ENCODE measurements at places on chromosomes 13 and 19. TPM values are rescaled to one million over a fixed set of nuclear protein-coding genes. Genes with fewer than 3 reads are reported as not detected.
A peak's percentile ranks its signal among the peaks of the same experiment; 100 is the strongest.

- H3K36me3 ChIP-seq = peaks cover 4% of the 10 kb centered on the region
- H3K27me3 ChIP-seq = peaks cover 20% of the 10 kb centered on the region
- H3K4me1 ChIP-seq = peaks cover 7% of the 10 kb centered on the region
- no peak overlapping the region for H3K27ac ChIP-seq
Measured at GRCh38 chr19:50416034-50416977, 2.4 kb upstream of the SPIB start.

DNA sequence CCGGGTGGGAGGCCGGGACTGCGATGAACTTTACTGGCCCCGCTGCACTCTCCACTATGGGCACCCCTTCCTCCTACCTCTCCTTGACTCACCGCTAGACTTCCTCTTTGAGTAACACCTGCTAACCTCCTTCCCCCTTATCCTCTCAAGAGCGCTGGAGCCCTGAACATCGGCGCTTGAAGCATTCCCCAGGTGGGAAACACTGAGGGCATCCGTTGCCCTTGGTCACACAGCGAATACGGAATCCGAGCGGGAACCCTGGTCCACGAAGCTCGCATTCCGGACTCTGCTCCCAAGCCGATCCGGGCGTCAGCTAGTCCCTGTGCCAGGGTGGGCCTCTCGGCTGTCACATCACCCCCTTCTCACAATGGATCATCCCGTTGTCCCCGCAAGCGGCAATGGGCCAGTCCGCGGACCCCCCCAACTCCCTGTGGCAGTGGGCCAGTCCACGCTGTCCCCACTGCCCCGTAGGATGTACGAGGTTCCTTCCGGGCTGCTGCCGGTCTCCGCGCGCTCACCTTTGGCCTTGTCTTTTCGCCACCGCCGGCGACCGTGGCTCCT lies 4.2 kb downstream of the LIPE start:
- no peak for DNase-seq
- peaks cover 28% of the 10 kb centered on the region for H3K4me1 ChIP-seq
- H3K36me3 ChIP-seq = peaks cover 6% of the 10 kb centered on the region
- H3K4me3 ChIP-seq = peak overlapping the region; percentile 97
- H3K27ac ChIP-seq = peak overlapping the region; percentile 77

DNA sequence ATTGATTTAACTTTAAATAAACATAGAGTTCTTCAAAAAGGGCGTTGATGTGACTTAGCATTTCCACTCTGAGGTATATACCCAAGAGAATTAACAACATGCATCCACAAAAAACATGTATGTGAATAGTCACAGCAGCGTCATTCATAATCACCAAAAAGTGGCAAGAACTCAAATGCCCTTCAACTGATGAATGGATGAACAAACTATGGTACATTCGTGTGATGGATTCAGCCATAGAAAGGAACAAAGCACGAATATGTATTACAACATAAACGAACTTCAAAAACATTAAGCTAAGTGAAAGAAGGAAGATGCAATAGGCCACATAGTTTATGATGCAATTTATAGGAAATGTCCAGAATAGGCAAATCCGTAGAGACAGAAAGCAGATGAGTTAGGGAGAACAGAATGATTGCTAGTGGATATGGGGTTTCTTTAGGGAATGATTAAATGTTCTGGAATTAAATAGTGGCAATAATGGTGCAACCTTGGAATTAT lies 72.3 kb upstream of the UQCRFS1 start:
- DNase-seq = no peak
- no peak overlapping the region for H3K27ac ChIP-seq
- H3K4me3 ChIP-seq = no peak overlapping the region
- H3K4me1 ChIP-seq = no peaks in the 10 kb centered on the region

- H3K36me3 ChIP-seq = no peaks in the 10 kb centered on the region
- H3K27me3 ChIP-seq = peaks cover 13% of the 10 kb centered on the region
- no peak for DNase-seq
- no peaks in the 10 kb centered on the region for H3K4me1 ChIP-seq
- H3K27ac ChIP-seq = no peak overlapping the region
Measured at GRCh38 chr13:21608961-21609360, 5.0 kb upstream of the MICU2 start.

- DNase-seq = no peak
- H3K27me3 ChIP-seq = peaks cover 3% of the 10 kb centered on the region
- H3K4me1 ChIP-seq = peaks cover 13% of the 10 kb centered on the region
- H3K4me3 ChIP-seq = no peak overlapping the region
Measured at GRCh38 chr19:33054623-33055022, 10.1 kb downstream of the RHPN2 start.

DNA sequence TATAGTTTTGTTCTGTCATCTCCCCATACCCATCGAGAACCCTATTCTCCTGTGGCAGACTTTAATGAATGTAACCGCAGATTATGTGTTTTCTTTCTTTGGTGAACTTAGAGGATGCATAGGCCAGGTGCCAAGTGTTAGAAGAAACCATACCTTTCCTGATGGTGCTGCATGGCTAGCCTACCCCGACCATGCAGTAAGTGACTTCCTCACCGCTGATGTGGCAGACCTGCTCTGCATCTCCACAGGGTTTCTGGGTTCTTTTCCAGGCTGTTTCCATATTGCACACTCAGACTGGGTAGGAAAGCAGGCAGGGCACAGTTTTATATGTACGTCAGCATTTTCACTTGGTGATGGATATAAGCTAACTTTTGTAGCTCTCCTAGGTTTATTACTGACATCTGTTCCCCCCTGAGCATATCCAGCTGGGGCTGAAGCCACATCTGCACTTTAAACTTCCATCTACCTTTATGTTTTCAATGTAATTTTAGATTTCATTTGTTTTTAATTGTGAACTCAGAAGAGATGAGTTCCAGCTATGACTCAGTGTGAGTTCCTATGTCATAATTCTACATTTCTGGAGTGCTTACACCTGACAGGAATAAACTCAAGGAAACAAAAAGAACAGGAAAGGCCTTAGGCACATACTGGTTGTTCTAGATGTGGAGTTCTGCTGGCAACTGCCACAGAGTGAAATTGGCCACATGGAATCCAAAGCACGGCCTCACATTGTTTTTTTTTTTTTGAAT lies 42.3 kb downstream of the LRCH1 start:
- H3K27ac ChIP-seq = peak overlapping the region; percentile 22
- DNase-seq = no peak
- H3K4me1 ChIP-seq = peaks cover 50% of the 10 kb centered on the region
- H3K36me3 ChIP-seq = peaks cover 7% of the 10 kb centered on the region
- H3K4me3 ChIP-seq = peak overlapping the region; percentile 42

- no peak for DNase-seq
- H3K36me3 ChIP-seq = no peaks in the 10 kb centered on the region
- no peak overlapping the region for H3K4me3 ChIP-seq
- no peak overlapping the region for H3K27ac ChIP-seq
Measured at GRCh38 chr19:52101866-52102562, 6.4 kb upstream of the ZNF841 start.

GRCh38 chr13:46687810-46688209 lies 109.2 kb downstream of the ESD start:
- peaks cover 45% of the 10 kb centered on the region for H3K4me1 ChIP-seq
- H3K27me3 ChIP-seq = no peaks in the 10 kb centered on the region
- H3K36me3 ChIP-seq = peaks cover 6% of the 10 kb centered on the region
- no peak overlapping the region for H3K27ac ChIP-seq
- no peak overlapping the region for H3K4me3 ChIP-seq

DNA sequence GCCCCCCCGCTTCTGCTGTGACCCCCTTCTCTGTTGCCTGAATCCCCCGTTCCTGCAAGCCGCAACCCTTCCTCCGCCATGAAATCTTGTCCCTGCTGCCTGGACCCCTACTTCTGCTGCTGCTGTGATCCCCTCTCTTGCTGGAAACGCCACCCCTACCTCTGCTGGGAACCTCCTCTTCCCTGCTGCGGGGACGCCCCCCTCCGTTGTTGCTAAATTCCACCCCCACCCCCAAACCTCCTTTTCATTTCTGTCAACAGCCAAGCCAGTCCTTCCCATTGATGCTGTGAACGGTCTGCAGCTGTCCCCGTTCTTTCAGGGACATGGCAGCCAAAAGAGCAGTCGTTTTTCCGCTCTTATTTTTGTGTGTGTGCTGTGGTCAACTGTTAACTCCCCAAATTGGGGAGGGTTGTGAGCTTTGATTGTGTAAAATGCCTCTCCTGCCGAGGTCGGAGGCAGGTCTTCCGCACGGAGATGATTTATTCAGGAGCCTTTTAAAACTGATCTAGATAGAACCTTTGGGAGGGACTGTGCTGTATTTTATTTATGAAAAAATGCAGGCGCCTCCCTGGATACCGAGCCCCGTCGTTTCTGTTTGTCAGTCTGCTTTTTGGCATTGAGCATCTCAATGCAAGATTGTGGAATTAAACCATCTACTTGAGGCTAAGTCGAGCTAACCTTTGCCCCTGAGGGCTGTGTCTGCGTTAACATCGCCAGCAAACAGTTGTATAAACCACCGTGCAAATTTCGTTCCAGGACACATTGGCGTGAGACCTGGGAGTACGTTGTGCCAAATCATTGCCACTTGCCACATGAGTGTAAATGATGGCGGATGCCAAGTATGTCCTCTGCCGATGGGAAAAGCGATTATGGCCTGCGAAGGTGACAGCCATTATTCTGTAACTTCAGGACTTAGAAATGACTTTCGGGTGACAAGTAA lies 27.9 kb upstream of the NDUFS7 start:
- peak overlapping the region; percentile 94 for H3K4me3 ChIP-seq
- H3K36me3 ChIP-seq = peaks cover 4% of the 10 kb centered on the region
- no peak for DNase-seq

GRCh38 chr19:41802770-41803169 lies 6.4 kb downstream of the CEACAM3 start:
- no peak for DNase-seq
- H3K27me3 ChIP-seq = peaks cover 9% of the 10 kb centered on the region
- no peaks in the 10 kb centered on the region for H3K4me1 ChIP-seq
- H3K36me3 ChIP-seq = no peaks in the 10 kb centered on the region
- H3K27ac ChIP-seq = no peak overlapping the region
- no peak overlapping the region for H3K4me3 ChIP-seq

DNA sequence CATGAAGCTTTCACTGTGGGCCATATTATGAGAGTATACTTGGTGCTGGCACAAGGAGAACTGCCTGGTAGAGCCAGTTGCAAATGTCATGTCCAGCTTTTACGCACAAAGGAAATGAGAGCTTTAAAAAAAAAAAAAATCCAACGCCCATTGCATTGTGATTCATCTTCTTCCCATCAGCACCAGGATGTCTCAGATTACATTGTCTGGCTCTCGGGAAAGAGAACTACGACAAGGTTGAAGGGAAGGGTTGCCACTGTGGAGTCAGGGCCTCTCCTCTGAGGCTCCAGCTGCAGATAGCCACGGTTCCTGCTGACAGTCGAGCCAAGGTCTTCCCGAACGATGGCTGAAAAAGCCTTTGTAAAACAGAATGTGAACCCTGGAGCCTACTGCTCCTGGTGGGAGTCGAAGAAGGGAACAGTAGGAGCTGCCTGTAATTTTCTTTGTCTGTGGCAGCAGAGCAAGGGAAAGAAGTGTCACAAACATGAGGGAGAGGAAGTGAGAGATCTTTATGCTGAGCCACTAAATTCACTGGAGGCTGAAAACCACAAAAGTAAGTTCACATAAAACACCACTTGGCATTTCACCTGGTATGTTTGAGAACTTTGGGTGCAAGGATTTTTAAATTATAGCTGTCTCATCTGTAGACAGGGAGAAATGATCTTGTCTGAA lies 704.7 kb downstream of the DIAPH3 start:
- no peak for DNase-seq
- peak overlapping the region; percentile 67 for H3K27ac ChIP-seq
- peaks cover 29% of the 10 kb centered on the region for H3K4me1 ChIP-seq
- no peaks in the 10 kb centered on the region for H3K27me3 ChIP-seq

GRCh38 chr19:17311455-17312188 lies 2.3 kb downstream of the DDA1 start:
- H3K27me3 ChIP-seq = no peaks in the 10 kb centered on the region
- peaks cover 13% of the 10 kb centered on the region for H3K36me3 ChIP-seq
- peak overlapping the region; percentile 85 for H3K4me3 ChIP-seq
- peak overlapping the region; percentile 95 for H3K27ac ChIP-seq
- peaks cover 23% of the 10 kb centered on the region for H3K4me1 ChIP-seq

ZNF599 gene
- 5.7 TPM for total RNA-seq

TPM4 gene
- total RNA-seq = 472 TPM

THSD1 gene
- 0.64 TPM for total RNA-seq

KIR2DL4 gene
- total RNA-seq = not detected

All from type B pancreatic cell (in vitro differentiated cells).